Lung microvascular endothelial cell (primary cell): ENCODE measurements at places on chromosomes 4 and X. TPM values are rescaled to one million over a fixed set of nuclear protein-coding genes. Genes with fewer than 3 reads are reported as not detected.

GRCh38 chrX:40380655-40381488 lies 199.9 kb upstream of the ATP6AP2 start:
- no peak for DNase-seq

- no peak for DNase-seq
These were observed 17.7 kb upstream of the TMEM154 start for GRCh38 chr4:152697284-152698088.

GRCh38 chrX:53088136-53088974 lies 5.6 kb upstream of the KANTR start:
- peak; percentile 64 for DNase-seq

Gene DGKK
- total RNA-seq: not detected in 2 replicates

Gene ADGRG4
- total RNA-seq: under 0.01 TPM in 1 of 2 replicates, not detected in the other
